Neural crest cell (in vitro differentiated cells): ENCODE measurements at places on chromosomes 2 and 18.

DNA sequence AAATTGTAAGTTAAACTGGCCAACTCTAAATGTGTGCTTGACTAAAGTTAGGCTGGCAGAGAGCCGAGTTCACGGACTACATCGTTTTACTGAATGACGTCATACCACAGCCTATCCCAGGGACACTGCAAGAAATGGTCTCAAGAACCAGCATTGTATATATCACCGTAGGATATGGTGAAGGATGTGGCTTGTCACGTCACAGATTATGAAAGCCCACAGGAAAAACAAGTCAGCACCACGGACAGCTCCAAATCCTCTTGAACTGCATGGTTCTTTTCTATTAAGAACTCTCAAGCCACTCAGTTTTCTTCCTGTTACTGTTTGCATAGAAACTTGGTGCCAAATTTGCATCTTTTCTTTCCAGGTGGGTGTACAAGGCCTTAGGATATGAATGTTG lies 85.1 kb upstream of the ACAA2 start:
- peak; percentile 76 for DNase-seq

GRCh38 chr2:109659396-109660045 lies 45.4 kb downstream of the SOWAHC start:
- no peak for DNase-seq

- DNase-seq: no peak
Measured at GRCh38 chr2:118077636-118078247, 10.5 kb upstream of the INSIG2 start.

- DNase-seq: no peak
Measured at GRCh38 chr2:16261071-16261470, 320.7 kb downstream of the MYCN start.

DNA sequence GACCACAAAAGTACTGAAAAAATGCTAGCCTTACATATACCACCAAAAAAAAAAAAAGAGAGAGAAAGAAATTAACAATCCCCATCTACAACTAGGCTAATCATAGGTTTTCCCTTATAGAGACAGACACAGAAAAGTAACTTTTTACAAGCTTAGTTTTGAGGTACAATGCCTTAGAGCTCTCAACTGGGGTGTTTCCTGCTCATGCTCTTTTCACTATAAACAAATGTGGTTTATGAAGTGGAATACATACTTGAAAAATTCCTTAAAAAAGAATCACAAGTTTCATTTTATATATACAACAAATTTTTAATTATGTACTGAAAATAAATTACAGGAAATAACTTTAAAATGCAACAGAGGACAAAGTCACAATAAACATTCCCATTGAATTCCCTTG lies 82.5 kb downstream of the ATL2 start:
- no peak for DNase-seq

DNA sequence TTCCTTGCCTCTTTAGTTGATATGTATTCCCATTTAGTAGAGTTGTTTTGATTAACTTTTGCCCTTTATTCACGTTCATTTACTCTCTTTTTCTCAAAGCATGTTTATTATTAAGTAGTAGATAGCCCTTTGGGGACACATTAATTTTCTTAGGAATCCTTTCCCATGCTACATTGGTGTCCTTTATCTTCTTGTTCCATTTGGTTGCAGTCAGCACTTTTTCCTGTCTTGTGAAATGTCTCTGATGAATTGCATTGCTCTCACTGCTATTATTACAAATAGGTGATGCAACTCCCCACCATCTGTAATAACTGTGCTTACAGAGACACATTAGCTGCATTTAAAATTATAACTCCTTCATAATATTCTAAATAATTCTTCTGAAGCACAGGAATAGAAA lies 428.5 kb upstream of the CNTNAP5 start:
- DNase-seq: no peak

DNA sequence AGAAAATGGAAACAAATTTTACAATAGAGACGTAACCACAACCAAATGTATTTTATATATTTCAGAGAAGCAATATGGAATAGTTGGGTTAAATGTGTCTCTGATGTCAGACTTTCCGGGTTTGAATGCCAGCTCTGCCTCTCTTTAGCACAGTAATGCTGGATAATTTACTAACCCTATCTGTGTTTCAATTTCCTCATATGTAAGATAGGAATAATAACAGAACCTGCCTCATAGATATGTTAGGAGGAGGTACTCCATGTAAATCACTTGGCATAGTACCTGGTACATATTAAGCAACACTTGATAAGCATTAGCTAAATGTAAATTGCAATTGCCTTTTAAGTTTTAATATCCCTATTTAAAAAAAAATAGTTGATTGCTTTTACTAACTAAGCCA lies 231.3 kb upstream of the ZC3H15 start:
- DNase-seq: no peak

GRCh38 chr2:207334301-207334623 lies 168.5 kb upstream of the KLF7 start:
- no peak for DNase-seq

DNA sequence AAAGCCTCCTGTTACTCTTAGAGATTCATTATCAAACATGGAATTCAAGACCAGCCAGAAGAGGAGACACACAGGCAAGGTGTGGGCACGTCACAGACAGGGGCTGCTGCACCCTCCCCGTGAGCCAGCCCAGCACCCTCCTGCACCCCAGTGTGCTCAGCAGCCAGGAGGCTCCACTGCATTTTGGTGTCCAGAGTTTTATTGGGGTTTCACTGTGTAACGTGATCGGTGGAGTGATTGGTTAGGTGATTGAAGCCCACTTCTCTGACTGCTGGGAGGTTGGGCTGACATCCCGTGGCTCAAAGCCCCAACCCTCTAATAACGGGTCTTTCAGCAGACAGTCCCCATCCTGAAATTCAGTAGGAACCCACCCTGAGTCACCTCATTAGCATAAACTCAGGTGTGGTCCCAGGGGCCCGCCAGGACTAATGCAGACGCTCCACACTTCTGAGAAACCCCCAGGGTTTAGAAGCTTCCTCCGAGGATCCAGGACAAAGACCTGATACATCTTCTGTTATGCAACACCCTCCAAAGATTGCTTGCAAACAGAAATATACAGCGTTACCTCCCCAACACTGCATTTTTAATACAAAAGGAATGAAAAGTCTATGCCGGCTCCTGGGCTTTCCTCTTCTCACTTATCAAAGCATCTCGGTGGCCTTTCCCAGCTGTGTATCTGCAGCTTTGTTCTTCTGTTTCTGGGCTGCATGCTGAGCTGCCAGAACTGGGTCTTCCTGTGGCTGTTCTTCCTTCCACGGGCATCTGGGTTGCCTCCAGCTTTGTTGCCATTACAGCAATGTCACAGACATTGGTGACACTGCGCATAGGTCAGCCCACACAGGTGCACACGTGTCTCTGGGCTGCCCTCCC lies 43.7 kb upstream of the SNED1 start:
- DNase-seq: no peak

- DNase-seq: no peak
Measured at GRCh38 chr2:16174693-16175045, 234.3 kb downstream of the MYCN start.

DNA sequence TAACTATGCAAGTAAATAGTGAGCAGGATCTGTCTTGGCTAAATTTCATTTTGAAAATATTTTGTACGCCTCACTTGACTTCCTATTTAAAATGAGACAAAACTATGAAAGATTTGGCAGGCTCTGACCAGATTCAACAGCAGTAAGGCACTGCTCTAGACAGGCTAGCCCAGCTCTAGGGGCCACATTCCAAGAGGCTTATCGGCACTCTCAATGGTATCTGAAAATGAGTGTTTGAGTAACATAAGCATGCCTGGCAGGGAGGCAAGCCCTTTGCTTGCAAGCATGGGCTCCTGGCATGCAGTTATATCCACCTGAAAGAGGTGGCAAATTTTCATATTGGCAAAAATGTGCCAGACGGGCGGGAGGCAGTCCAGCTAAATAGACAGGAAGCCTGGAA lies 10.5 kb downstream of the CAPN13 start:
- no peak for DNase-seq
